HFF-Myc (cell line): ENCODE measurements at places on chromosomes 1 and 21.

DNA sequence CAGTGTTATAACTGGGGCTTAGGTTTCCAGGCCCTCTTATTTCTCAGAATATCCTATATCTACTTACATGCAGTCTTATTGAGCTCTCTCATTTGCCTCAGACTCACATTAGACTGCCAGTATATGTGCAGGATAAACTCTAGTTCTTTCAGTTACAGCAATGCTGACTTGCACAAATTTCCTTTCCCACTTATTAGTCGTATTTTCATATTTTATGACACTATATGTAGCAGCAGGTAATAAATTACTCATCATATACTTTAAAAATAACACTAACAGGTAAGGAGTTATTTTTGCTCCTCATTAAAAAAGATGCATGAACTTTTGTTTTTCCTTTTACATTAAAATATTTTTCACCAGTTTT is 65.7 kb downstream of the GADD45A start:
- DNase-seq: no peak

GRCh38 chr1:209406168-209406567 is 177.3 kb upstream of the CAMK1G start:
- no peak for DNase-seq

DNA sequence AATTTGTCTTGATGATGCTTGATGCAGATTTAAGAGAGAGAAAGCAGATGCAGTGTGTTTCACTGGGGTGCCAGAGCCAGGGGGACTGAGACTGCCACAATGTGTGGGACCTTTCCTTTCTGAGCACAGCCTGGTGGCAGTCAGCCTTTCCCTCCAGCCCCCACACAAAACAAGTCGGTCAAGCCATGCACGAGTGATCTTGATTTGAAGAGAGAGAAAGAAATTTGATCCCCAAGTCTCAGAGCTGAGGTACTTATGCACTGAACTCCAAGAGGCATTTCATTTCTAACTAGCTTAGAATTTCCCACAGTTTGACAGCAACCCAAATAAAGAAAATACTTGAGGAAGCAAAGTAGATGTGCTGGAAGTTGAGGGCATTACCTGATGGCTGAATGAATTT is 193.8 kb downstream of the ST6GALNAC3 start:
- DNase-seq: no peak

DNA sequence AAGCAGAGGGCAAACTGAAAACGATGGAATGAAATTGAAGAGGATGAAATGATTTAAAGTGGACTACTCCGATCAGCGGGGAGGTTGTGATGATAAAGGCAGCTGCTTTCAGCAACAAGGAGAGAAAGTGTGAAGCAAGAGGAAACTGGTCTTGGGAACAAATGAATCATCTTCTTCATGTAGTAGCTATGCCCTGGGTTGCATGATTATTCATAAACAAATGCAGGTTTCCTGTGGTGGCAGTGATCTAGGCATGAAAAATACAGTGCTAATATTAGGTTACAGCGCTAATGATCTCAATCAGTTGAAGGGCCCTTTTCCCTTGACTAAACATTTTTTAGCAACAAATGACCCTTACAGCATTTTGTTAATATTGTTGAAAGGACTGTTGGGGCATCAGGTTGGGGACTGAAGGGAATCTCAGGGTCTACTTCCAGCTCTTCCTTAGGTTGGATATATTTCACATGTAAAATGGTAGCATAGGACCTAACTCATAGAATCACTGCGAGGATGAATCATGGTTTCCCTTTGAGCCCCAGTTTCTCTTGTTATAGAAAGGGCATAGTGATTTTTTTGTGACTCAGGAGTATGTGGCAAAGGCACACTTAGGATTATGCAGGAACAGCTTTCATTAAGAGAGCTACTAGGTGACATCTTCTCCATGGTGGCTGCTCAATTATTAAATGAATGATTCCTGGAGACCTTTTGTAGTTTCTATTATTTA is 1.9 kb upstream of the ZFYVE9 start:
- DNase-seq: peak; percentile 31

DNA sequence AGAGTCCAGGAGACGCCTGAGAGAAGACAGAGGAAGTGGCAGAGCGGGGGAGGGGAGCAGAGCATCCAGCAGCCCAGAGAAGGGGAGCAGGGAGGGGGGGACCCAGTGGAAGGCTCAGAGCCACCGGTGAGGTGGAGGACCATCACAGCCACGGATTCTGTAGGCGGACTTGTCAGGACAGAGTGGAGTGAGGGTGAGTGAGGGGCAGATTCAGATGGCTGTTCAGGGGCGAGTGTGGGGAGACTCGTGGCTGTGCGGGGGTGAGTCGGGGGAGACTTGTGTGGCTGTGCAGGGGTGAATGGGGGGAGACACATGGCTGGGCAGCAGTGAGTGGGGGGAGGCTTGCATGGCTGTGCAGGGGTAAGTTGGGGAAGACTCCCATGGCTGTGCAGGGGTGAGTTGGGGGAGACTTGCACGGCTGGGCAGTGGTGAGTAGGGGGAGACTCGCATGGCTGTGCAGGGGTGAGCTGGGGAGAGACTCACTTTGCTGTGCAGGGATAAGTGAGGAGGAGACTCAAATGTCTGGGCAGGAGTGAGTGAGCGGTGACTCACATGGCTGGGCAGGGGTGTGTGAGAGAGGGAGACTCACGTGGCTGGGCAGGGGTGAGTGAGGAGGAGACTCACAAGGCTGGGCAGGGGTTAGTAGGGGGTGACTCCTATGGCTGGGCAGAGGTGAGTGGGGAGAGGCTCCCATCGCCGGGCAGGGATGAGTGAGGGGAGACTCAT is 56.8 kb upstream of the ABCG1 start:
- DNase-seq: no peak

DNA sequence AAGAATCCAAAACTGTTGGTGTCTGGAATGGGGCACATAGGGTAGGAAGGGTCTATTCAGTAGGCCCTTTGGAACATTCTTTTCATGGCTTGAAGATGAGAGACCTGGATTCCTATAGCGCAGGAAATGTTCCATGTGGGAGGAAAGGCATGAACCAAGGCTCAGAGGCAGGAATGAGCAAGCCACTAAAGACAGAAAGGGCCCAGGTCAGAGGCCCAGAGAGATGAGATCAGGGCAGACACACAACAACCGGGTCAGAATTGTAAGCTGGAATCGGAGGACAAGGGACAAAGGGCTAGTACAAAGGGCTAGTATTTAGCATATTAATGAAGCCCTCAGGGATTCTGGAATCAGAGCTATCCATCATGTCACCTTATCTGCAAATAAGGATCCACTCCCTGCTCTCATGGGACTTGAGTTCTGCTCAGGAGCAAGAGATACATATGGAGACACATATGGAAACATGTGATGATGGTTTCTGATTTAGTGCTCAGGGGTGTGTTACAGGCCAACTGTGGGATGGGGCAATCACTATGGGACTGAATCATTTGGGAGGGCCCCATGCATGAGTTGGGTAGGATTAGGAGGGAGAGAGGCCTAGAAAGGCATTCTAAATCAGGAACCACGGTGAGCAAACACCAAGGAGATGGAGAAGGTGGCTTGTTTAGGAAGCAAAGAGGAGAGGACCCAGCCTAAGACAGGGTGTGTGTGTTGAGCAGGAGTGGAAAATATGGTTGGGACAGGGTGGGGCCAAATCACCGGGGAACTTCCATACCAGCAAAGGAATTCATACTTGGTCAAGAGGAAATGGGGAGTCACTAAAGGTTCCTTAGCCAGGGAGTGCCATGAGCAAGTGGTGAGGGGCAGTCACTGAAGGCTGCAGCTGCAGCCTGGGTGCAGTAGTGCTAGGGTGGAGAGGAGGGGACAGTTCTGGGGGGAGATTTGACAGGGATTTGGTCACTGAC is 8.6 kb downstream of the NECTIN4 start:
- DNase-seq: no peak

GRCh38 chr1:145714524-145715111 is 4.7 kb upstream of the CD160 start:
- DNase-seq: no peak
